NCI-H1436 treated with DMSO at 0.1 percent for 48 hours (cell line): ENCODE measurements at places on chromosomes 5 and 9.

GRCh38 chr9:106423575-106423974 is 439.4 kb upstream of the ZNF462 start:
- no peak for DNase-seq

- DNase-seq, result no peak
Observed at GRCh38 chr9:68740561-68740960, 35.5 kb downstream of the PIP5K1B start.

DNA sequence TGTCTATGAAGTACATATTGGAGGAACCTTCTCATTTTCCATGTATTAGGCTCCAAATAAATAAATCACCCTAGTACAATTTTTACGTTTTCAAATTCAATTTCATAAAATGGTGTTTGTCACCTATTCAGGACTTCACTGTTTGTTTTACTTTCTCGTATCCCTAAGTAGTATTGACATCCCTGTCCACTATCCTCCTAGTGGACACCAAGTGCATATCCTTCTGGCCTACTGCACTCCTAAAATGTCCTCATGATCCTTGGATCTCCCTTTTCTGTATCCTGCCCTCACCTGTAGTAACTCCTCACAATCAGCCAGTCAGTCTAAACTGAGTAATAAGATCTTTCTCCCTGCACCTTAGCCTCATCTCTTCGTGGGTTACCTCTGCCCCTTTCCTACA is 539.9 kb downstream of the DMRTA1 start:
- DNase-seq, result no peak

- no peak for DNase-seq
Observed at GRCh38 chr5:180381851-180382480, 28.8 kb upstream of the GFPT2 start.

DNA sequence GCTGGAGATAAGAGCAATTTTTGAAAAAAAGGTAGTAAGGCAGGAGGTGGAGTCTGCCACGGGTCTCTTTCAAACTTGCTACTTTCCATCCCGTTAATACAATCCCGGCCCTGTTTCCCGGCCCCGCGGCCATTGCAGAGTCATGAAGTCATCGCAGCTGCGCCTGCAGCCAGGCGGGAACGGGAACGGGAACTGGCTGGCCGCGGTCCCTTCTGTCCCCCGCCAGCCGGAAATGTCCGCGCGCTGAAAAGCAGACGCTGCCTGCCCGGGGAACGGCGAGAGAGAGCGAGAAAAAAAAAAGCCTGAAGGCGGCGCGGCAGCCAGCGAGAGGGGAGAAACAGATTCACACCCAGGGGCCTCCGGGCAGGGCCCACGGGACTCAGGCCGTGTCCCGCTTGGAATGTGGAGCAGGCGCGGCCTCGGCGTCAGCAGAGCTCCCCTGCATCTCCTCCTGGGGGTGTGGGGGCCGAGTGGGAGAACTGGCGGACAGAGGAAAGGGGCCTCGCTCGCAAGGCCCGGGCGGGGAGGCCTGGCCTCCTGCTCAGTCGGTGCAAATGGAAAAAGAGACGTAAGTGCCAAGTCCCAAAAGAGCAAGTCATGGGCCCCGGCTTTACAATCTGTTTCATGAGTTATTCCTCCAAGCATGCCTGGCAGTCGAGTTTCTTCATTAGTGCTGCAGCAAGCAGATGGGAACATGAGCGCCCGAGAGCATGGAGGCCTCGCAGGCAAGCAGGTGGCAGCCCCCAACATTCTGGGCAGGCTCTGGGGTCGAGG is 201.2 kb upstream of the GAS1 start:
- no peak for DNase-seq

GRCh38 chr9:91192381-91193086 is 169.2 kb downstream of the AUH start:
- no peak for DNase-seq

DNA sequence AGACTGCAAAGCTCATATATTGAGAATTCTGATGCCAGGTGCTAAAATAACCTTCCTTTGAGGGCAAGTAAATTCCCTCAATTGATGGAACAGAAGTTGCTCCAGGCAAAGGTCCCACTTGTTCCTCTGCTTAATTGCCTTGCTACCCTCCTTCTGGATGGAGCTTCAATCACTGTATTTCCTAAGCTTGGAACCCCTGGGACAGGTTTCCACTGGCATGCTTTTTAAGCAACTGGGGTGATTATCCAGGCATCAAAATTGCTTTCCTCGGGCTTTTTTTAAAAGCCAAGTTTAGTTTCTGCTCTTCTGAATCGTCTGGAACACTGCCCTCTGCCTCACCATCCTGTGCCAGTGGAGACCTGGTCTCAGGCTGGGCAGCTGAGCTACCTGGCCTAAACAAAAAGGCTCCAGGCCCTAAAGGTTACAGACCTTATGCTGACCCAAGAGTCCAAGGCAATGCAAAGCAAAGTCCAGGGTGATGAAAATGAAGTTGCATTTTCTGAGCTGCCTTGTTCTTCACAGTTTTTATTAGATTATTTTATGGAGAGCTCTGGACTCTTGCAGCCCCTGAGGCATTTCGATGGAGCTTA is 167.9 kb upstream of the CD180 start:
- DNase-seq, result no peak

DNA sequence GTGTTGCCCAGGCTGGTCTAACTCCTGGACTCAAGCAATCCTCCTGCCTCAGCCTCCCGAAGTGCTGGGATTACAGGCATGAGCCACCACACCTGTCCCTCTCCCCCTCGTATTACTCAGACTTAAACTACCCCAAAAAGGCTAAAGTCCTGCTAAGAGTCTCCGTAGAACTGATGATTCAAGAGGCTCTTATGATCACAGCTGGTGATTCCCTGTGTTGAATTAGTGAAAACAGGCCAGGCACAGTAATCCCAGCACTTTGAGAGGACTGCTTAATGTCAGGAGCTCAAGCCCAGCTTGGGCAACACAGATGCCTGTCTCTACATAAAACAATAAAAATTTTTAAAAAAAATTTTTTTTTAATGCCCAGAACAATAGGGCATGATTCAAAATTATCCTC is 9.2 kb downstream of the CDC26 start:
- no peak for DNase-seq

GRCh38 chr5:132540764-132541163 is 2.6 kb downstream of the IL5 start:
- no peak for DNase-seq

DNA sequence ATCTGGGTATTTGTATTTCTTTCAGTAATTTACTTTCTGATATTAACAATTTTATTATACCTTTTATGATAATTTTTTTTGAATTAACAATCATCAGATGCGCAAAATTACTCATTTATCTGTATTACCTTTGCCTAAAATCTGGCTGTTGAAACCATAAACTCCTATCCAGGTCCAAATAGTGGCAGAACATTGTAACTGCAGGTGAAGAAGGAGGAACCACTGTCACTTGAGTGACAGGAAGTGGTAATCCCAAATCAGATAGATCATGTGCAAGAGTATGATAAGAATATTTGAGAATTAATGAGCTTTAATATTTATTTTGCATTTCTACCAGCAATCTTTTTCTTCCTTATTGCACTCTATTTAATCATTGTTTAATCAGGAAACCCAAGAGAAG is 139.3 kb upstream of the TLE4 start:
- DNase-seq, result no peak

DNA sequence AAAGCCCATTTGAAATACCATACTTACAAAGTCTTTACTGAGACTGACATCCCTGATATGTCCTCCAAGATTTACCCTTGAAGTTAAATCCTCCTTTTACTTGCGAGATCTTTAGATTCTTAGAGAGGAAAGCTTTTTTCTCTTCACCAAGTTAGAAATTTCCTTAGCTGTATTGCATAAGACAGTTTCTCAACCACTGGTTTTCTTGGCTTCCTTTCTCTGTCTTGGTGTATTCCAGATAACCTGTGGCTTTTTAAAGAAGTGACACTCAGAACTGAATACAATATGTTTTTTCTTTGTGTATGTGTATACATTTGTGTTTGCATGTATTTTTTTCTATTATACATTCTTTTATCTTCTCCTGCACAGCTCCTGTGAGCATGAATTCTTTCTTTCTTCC is 65.0 kb downstream of the SNCAIP start:
- DNase-seq, result no peak

DNA sequence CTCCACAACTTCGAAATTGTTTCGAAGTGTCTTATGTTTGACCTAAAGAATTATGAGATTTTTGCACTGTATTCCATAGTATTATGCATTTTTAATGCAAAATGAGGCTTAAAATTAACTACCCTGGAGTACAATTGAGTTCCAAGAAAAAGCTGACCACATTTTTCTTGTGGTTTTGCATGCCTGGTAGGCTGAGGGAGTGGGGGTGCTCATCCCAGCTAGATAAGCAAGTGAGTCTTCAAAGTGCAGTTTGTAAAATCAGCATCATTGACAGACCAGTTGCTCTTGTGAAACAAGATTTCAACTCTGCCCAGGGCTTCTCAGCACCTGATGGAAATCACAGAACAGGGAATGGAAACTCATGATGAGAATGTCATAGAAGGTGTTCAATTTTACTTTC is 17.0 kb upstream of the NDUFS4 start:
- no peak for DNase-seq

DNA sequence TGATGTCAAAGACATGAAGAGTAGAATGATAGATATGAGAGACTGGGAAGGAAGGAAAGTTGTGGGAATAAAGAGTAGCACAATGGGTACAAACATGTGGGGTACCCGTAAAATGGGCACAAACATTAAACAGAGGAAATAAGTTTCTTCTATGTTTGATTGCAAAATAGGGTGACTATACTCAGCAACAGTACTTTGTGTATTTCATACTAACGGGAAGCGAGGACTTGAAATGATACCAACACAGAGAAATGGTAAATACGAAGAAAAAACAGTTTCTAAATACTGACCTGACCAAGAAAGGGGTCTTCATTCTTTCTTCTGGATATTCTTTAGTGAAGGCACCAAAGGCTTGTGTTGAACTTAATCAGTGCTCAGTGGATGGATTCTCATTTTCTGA is 31.1 kb downstream of the ATP6V0E1 start:
- DNase-seq, result no peak

DNA sequence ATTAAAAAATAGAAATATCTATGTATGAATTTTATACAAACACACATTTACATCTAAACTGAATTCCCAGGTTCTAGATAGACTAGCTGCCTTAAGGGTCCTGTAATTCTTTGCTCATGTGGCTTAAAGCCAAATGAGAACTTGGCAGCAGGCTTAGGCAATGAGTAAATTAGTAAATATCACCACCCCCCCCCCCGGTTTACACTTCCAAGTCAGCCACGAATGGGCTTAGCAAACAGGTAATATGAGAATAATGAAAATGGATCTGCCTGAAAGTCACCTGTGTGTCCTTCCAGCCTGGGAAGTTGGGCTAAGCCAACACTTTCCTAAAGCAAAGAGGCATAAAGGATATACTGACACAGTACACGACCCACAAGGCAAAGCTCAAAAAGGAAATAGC is 108.6 kb downstream of the KLHL3 start:
- DNase-seq, result no peak

DNA sequence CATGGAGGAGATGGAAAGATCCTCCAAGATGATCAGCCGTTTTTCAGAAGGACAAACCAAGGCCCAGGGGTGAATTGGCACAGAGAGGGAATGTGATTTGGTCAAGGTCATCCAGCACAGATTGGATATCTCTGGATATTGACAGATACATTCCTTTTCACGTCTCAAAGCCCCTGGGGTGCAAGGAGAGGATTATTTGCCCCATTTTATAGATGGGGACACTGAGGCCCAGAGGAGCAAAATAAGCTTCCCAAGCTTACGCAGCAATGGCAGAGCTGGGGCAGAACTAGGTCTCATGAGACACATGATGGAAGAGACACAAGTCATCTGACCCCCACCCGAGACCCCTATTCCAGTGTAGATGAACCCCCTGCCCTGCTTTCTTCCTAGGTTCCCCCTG is 895 bp upstream of the PDGFRB start:
- DNase-seq, result no peak

- DNase-seq, result no peak
Observed at GRCh38 chr9:79570448-79571308, 1.1 kb upstream of the TLE4 start.

GRCh38 chr5:122896598-122897282 is 51.3 kb downstream of the SNX24 start:
- no peak for DNase-seq

DNA sequence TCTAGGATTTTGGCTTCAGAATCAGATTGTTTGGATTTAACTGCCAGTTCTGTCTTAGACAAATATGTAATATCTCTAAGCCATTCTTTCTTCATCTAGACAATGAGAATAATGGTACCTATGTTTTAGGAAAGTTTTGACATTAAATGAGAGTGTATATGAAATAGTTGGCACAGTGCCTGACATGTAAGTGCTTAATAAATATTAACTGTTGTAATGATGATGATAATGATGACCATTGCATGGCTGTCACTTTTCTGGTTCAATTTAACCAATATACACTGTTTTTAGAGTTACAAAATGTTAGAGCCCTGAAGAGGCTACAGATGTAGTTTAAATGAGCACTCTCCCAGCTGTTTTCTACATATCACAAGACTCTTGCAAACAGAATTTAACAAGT is 131.7 kb downstream of the RANBP17 start:
- DNase-seq, result no peak

- no peak for DNase-seq
Observed at GRCh38 chr5:173538654-173539053, 77.8 kb downstream of the BOD1 start.

DNA sequence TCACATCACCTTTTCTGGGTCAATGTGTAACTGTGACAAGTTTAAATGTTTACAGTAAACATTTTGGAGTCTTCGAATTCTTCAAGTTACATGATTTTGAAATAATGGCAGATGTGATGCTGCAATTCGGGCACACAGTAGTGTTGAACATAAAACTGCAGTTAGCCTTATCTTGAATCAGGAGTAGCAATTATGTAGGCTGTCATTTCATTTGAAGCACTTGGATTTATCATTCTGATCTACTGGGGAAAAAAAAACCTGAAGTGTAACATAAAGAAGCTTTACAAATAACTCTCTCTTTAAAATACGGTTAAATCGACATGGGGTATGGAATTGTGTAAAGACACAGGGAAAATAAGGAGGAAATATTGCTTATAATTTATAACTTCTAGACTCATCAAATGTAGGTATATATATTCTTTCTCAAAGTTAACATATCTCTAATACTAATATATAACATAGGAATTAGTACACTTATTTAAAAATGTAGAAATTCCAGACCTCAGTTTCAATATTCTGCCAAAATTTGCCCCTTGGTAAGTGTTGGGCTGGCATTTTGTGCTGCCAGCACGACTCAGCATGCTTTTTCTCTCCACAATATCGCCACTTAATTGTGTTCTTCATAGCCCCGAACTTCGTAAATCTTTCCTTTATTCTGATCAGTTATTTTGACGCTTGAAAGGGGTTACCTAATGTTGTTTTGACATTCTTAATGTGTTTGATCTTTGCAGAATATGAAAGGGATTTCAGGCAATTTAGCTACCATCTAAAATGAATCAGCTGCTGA is 226.7 kb downstream of the PRR16 start:
- DNase-seq, result no peak

- DNase-seq, result no peak
Observed at GRCh38 chr5:177300236-177300880, 3.2 kb downstream of the RAB24 start.

DNA sequence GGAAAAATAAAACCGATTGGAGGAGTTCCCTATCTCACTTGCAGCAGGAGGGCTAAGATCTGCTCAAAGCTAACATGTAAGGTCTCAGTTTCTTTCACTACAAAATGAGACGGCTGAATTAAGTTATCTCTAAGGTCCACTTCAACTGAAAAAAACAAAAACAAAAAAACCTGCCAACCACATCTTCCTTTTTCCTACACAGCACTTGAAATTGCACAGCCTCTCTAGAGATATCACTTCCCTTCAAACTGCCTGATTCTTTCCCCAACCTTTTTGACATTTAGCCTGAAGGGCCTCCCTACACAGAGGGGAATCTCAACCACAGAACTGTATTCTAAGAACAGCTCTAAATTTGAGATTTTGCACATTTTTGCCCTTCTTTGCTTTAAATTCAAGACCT is 227.9 kb upstream of the TARS1 start:
- no peak for DNase-seq
